ACHN (cell line): ENCODE measurements at places on chromosomes 7 and 10.

- DNase-seq: peak; percentile 94
Observed at GRCh38 chr10:6239213-6239991, 36.7 kb downstream of the PFKFB3 start.

GRCh38 chr7:73496626-73497025 lies 25.5 kb downstream of the BAZ1B start:
- no peak for DNase-seq

DNA sequence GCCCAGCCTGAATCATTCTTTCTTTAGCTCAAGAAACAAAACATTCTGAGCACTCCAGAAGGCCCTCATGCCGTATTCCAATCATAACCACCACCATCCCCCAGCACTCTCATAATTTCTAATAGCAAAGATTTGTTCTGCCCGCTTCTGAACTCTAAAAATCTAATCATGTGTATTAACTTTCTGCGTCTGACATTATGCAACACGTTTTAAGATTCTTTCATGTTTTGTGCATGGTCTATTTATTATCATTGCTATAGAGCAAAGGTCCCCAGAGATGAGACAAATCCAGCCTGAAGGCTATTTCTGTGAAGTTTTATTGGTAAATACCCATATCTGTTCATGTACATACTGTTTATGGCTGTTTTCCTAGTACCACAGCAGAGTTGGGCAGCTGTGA lies 8.8 kb downstream of the GDI2 start:
- no peak for DNase-seq

DNA sequence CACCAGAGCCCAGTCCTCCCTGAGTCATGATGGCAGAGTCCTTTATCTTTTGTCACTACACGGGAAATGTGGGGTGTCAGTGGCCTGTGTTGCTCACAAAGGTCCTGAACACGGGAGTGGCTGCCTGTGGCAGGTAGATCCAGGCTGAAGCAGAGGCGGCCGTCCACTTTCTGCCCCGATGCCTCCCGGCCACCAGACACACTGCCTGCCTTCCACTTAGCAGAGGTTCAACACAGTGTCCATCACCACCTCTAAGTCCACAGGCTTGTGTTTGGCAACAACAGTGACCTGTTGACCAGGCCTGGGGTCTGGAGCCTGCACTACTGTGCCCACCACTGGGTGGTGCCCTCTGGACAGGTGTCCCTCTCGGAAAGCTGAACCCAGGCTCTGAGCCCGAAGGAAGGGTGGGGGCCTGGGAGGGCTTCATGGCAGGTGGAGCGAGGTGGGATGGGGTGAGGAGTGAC lies 49.9 kb upstream of the CAMK2B start:
- DNase-seq: peak; percentile 42

DNA sequence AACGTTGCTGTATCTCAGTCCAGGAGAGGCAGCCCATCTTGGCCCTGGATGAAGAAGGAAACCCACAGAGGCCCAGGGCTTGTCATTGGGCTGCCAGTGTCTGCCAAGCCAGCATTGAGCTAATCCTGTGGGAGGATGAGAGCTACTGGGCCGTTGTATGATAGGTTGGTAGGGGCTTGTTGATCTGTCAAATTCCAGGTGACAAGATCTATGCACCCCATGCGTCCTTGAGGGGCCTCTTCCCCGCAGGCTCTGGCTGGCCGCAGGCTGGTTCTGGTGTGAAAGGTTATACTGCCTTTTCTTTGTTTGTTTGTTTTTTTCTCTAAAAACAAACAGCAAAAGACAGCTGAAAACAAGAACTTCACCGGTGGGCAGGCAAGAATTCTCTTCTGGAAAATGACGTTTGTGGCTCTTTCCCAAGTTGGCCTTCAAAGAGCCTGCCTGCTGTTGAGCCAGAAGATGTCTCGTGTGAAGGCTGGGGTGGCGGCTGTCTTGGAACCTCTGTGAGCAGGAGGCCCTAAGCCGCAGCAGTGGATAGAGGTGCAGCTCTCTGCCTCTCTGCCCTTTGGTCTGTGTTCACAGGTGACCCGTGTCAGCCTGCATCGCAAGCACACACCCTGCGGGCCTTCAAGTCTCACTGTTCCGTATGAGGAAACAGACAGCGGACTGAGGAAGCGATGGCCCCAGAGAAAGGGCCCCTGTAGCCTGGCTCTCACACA lies 23.3 kb downstream of the CYP17A1 start:
- DNase-seq: no peak

DNA sequence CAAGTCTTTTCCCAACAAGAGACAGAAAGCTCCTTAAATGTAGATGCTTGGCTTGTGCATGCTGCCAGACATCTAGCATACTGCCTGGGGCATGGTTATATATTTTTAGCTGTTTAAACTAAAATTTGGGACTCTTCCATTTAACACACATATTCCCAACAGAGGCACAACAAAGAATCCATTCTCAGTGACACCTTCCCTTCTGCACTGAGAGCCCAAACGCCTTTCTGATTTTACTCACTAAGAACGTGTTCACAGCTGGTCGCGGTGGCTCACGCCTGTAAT lies 49.9 kb downstream of the CPVL start:
- no peak for DNase-seq

GRCh38 chr10:58706836-58707235 lies 194.2 kb downstream of the BICC1 start:
- DNase-seq: no peak

- DNase-seq: no peak
Observed at GRCh38 chr10:92846344-92846743, 2.0 kb upstream of the EXOC6 start.

DNA sequence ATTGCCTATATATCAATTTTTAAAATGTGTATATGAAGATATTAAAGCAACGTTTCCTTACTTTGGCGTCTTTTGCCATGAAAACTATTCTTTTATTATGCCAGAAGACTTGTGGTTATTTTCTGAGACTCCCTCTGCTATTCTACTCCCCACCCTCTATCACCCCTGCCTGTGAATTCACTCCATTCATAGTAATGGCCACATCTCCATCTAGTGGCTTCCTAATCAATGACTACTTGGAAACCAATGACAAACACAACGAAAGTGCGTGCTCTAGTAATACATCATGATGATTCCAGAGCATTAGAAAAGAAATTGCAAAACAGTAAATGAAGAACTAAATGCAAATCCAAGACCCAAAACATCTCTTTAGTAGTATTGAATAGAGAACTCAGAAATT lies 186.7 kb upstream of the HGF start:
- DNase-seq: peak; percentile 71

DNA sequence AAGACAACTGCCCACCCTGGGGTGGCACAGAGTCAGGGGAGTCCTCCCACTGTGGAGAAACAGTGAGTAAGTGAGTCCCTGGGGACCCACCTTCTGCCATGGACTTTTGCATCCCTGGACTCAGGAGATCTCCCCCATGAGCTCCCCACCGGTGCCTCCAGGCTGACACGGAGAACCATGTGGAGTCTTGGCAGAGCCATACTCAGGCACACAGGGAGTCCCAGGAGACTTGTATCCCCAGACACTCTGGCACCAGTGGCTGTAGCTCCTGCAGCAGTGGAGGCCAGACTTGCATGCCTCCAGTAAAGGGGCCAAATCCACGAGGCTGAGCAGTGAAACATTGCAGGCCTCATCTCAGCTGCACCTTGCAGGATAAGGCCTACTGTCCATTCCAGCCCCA lies 791.4 kb downstream of the PCDH15 start:
- no peak for DNase-seq

DNA sequence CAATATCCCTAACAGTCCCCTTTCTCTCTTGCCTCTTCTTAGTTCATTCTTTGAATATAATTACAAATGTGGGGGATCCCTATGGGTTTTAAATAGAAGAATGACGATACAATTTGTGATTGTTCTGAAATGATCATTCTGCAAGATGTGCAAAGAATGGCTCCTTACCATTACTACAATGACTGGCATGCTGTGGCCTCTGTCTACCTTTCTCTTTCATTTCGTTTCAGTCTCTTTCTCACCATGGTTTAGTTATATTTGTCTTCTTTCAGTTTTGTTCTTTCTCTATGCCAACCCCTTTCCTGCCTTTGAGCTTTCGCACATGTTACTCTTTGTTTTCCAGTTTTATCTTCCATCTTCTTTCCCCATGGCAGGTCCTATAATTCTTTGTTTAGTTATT lies 176.5 kb downstream of the SUGCT start:
- DNase-seq: no peak

DNA sequence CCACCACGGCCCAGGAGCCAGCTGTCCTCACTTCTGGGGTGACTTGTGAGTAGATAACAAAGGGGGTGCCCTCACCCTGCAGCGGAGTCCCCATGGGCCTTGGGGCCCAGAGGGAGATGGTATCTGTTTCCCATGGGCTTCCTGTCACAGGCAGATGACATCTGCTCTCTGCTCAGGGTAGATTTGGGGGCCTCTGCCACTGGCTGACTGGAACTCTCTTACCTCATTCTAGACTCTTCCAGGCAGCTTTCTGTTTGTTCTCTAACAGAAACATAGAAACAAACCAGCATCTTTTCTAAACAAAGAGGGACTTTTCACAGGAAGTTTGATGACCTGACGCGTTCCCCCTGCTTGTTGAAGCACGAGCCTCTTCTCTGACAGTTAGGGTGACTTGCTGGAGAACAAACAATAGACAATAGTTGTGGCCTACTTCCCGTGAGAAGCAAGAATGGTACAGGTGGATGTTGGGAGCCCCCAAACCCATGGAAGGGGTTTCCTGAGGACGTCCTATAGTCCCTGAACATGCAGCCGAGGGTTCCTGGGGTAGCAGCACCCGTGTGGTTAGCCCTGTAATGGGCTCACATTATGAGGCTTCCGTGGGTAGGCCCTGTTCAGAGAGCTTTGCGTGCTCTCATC lies 61.6 kb downstream of the GRK5 start:
- DNase-seq: no peak

DNA sequence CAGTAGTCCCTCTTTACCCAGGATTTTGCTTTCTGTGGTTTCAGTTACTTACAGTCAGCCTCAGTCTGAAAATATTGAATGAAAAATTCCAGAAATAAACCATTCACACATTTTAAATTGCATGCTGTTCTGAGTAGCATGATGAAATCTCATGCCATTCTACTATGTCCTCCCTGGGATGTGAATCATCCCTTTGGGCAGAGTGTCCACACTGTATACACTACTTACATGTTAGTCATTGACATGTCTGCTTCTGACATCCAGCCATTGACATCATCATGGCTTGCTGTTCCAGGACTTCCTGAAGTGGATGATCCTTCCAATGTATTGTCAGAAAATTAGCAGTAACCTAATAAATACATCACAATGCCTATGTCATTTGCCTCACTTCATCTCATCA lies 34.6 kb upstream of the MALRD1 start:
- DNase-seq: no peak

DNA sequence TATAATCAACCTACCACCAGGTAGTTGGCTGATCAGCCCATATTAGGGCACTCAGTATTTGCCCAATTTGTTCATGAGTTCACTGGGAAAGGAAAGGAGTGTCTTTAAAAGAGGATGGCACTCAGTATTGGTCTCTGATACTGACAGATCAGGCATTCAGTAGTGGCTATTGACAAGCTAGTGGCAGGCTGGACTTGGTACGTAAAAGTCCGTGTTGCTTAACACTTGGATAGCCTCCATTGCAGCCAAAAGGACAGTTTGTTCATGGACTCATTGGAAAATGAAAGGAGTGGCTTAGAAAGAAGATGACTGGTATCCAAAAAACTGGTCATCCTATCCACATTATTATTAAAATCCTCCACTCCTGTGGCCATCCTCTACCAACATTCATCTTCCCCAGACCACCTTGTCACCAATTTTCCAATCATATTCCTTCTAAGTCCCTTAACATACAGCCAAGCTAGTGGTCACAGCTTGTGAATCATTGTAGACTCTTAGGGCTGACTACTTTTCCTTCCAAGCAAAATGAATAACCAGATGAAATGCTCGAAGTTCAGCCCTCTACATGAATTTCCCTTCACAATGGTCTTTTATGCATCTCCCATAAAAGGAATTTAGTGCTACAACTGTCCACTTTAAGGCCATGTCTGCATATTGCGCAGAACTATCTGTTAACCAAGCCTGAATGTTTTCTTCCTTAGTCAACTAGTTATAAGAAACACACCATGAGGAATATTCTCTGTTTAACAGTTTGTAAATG lies 78.6 kb upstream of the MAGI2 start:
- DNase-seq: no peak

DNA sequence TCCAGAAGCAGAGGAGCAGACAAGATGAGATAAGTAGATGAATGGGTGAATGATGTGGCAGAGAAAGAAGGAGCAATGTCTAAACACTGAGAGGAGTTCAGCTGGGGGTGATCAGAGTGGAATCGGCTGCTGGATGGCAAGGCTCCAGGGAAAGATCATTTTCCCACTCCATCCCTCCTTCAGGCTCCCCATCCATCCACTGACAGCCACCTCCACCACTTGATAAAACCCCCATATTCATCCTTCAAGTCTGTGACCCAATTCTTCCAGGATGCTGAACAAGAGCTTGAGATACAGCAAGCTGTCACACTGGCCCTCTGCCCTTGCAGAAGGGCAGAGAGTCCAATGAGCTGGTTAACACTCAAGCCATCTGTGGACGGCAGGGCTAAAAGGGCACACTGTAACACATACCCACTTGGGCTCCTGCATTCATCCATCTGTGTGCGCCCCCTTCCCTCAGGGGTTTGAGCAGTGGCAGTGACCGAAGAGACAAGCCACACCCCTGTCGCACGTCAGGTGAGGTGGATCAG lies 30.8 kb upstream of the CACNB2 start:
- DNase-seq: no peak

DNA sequence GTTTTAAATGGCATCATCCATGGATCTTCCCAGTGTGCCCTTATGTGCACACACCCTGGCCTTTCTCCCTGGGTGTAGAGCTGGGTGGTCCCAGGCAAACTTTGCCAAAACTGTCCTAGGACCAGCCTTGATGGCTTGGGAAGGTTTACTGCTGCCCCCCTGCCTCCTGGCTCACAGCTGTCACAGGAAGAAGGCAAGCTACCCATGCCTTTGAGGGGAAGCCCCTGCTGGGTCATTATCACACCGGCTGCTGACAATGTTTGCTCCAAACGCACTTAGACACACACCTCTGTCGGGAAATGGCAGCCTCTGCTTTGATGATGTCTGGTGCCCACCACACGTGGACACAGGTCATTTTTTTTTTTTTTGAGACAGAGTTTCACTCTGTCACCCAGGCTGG lies 25.2 kb upstream of the FIGNL1 start:
- DNase-seq: no peak
